ENCODE measurements at places on chromosomes 6 and 20.

- DNase-seq, result no peak
Measured at GRCh38 chr6:3334555-3334954, 75.8 kb downstream of the PSMG4 start.

- DNase-seq, result no peak
Measured at GRCh38 chr6:167736486-167737204, 90.1 kb upstream of the AFDN start.

DNA sequence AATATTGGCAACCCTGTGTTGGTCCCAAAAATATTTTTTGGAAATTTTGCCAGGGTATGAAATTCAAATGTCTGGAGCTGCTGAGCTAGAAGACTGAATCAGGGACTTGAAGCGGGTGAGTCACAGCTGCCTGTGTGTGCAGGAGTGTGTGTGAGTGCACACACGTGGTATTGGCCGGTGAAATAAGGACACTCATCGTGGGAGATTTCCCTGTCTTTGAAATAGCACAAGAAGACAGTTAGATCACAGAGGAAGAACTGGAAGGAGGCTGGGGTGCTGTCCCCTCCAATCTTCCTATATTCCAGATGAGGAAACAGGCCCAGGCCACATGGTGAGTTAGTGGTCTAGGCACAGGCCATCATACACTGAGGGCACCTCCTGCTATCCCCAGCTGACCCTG lies 123.8 kb upstream of the MLN start:
- DNase-seq, result no peak

GRCh38 chr6:15242937-15243614 lies 2.8 kb upstream of the JARID2 start:
- no peak for DNase-seq

DNA sequence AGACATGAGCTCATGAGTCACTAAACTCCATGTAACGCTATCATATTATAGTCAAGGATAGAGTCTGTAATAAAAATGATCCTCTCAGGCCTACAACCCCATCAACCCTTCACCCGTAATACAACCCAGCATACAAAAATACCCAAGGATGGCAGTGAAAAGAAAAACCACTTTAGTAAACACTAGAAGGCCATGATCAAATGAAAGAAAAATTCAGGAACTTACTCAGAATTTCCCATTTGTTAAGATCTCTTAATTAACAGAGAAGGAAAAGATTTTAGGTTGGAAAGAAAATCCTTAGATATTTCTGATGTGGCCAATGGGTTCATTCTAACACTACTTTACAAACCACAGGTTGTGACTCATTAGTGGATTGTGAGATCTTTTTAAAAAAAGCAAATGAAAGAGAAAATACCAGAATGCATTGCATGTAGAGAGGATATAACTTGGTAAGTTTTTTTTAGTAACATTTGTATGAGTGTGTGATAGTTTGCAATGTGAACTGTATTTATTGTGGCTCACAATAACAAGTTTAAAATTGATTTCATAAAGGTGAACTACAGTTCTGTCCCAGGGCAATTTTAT lies 8.0 kb upstream of the UBE2J1 start:
- DNase-seq, result no peak

DNA sequence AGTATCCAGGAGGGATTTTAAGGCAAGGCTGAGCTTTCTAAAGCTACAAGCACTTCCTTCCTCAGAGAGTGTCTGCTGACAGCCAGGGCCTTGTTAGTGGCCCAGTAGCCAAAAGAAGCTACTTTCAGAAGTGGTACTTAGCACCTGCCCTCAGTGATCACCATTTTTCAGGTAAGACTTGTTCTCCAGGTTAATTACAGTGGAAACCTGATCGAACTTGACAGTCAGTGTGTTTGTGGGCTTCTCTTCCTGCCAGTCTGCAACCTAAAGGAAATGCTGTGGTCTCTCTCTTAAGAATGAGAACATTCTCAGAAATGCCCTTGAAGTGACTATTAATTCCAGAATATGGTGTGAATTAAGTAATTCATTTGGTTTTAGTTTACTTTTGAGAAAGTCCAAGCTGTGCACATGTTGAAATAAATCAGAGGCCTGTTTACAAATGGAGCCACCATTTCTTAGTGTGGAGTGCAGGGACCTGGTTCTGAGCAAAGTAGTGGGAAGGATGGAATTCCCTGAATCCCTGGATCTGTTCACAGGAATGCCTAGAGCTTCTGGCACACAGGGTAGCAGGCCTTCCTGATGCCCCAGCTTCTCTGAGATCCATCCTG lies 185.3 kb upstream of the AGPAT4 start:
- DNase-seq, result no peak

- no peak for DNase-seq
Measured at GRCh38 chr6:106913111-106913510, 61.4 kb downstream of the CD24 start.

GRCh38 chr20:24118034-24118433 lies 129.5 kb upstream of the GGTLC1 start:
- no peak for DNase-seq

GRCh38 chr6:30005482-30005881 lies 55.6 kb upstream of the POLR1H start:
- no peak for DNase-seq

GRCh38 chr6:136728033-136728939 lies 64.0 kb downstream of the MAP3K5 start:
- DNase-seq, result no peak

- DNase-seq, result no peak
Measured at GRCh38 chr6:39684790-39685488, 40.3 kb downstream of the KIF6 start.

- no peak for DNase-seq
Measured at GRCh38 chr6:164640956-164641355, 668.4 kb downstream of the C6orf118 start.

DNA sequence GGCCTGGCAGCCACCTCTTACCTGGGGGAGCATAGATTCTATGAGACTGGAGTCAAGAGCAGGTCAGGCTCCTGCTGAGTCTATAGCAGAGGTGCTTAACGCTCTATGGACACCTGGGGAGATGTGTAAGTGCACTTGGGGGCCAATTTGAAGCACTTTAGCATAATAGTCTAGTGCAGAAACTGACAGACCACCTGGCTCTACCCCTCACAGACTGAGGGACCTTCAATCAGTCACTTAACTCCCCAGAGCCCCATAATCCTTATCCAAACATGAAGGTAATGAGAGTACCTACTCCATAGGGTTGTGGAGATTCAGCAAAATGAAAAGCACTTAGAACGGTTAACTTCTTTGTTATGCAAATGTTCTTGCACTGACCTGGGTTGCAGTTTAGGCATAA lies 87.3 kb upstream of the SLC22A16 start:
- no peak for DNase-seq

GRCh38 chr6:81801489-81801888 lies 49.0 kb upstream of the TENT5A start:
- DNase-seq, result no peak

- no peak for DNase-seq
Measured at GRCh38 chr20:37571033-37571432, 43.4 kb upstream of the BLCAP start.

DNA sequence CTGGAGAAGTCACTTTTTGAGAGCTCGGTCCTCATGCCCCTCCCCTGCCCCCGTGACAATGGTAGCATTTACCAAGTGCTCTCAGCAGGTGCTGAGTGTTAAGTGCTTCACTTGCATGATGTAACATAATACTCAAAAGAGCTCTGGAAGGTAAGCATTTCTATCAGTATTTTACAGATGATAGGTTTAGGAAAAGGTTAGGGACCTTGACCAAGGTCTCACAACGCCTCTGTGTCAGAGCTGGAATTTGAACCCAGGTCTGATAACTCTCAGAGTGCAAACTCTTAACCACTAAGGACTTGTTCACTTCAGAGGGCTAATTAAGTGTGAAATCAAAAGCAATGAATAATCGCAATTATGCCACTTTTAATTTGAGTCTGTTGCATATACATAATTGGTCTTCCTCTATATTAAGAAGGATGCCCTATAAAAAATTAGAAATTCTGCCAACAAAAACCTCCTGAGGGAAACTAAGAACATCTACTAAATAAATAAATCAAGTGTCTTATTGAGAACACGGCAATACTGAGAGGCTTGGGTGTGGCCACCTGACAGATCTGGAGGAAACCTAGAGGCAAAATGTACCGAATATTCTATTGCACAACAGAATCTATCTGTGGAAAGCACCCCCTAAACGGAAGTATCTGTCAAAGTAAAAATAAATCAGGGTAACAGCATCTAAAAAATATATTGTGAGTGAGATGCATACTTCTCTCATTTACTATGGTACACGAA lies 109.8 kb downstream of the BACH2 start:
- DNase-seq, result peak; percentile 44

- DNase-seq, result no peak
Measured at GRCh38 chr6:155628306-155628705, 172.7 kb upstream of the NOX3 start.

- no peak for DNase-seq
Measured at GRCh38 chr20:15141861-15142260, 804.4 kb upstream of the FLRT3 start.

DNA sequence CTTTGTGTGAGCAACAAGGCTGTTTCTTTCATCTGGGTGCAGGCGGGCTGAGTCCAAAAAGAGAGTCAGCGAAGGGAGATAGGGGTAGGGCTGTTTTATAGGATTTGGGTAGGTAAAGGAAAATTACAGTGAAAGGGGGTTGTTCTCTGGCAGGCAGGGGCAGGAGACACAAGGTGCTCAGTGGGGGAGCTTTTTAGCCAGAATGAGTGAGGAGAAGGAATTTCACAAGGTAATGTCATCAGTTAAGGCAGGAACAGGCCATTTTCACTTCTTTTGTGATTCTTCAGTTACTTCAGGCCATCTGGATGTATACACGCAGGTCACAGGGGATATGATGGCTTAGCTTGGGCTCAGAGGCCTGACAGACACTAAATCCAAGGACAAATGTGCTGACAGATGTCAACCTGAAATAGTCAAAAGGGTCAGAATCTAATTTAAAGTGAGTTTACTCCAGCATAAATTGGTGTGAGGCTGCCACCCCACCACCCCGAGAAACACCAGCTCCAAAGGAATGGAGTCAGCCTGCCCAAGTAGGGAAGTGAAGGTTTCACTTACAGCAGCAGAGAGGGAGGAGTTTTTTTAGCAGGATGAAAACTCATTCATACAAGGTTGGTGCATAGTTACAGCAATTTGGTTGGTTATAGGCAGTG lies 560.0 kb upstream of the CDH4 start:
- no peak for DNase-seq

DNA sequence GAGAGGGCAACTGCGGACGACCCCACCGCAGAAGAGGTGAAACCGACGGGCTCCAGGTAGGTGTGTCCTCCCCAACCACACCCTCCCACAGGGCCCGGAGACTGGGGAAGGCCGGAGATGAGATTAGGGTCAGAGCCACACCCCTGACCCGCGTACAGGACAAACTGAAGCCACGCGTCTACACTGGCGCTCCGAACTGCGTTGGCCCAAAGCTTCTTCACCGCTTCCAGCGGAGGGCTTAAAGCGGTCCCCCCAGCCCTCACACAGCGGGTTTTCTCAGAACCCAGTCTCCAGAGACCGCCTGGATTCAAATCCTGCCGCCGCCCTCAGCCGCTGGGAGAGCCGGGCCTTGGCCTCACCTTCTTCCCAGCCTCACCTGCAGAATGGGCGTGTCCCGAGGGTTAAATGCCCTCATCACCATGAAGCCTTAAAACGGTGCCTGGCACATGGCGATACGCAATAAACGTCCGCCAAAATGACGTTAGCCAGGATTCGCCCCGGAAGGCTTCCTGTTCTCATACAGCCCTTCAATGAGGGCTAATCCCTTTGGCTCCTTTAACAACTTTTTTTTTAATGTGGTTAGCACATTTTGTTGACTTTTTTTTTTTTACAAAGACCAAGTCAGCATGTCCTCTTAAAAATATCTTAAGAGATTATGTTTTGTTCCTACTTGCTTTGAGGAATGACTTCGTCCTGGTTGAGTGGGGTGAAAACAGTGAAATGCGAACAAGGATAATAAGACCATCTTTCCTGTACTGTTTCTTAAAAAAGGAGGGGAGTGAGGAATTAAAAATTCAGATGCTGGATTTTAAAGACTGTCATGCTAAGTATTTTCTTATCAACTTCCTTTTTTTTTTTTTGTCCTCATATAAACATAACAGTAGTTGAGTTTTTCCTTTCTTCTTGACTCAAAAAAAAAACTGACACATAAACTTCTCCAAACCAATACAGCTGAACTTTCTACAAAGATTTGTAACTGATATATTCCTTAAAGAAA lies 15.1 kb upstream of the ZNF217 start:
- DNase-seq, result peak; percentile 58

DNA sequence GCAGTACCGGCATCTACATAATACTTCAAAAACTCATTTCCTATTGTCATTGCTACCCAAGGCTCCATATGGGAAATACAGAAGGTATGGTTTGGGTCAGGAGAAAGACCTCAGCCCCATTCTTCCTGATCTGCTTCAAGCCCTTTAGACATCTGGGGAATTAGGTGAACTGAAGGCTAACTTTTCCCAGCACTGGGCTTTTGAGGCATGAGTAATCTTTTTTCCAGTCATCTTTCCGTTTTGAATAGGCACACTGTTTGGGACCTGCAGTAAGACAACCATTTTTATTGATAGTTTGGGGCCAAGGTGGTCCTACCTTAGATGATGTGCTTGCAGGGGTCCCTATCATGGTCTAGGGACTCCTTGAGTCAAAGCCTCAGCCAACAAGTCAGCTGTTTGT lies 198.4 kb downstream of the HAO1 start:
- no peak for DNase-seq

DNA sequence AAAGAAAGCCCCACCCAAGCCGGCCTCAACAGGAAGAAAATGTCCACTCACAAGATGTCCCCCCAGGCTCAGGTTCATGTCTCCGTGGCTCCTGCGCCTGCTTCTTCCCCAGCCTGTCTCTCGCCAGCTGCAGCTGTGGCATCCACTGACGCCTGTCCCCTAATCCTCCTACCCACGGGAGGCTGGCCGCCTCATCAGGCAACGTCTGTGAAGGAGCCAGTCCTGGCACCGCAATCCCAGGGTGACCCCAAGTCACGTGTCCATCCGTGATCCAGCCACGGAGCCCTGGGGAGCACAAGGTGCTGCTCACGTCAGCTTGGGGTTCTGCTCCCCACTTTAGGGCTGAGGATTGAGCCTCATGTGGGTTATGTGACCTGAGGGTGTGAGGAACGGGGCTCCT lies 640.3 kb downstream of the CDH26 start:
- DNase-seq, result no peak

- DNase-seq, result no peak
Measured at GRCh38 chr6:74431873-74432580, 736.0 kb downstream of the CD109 start.

- DNase-seq, result no peak
Measured at GRCh38 chr20:32445539-32446273, 87.6 kb downstream of the ASXL1 start.
